H1 (cell line): ENCODE measurements at places on chromosomes 2 and 18.

DNA sequence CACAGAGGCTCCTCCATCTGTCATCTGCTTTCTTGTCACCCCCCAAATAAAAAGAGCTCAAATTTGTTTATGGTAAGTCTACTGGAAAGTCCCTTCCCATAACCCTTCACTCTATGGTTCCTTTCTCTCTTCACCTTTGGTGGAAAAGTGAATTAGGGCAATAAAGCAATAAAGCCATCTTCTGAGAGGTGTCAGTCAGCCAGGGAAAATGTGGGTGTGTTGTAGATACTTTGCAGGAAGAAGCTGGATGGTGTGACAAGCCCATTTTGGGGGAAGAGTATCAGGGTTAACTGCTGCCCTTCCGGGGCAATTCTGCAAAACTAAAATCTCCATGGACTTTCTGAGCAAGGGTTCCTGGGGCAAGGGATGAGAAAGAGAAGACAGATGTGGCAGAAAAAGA, 197.9 kb downstream of the SH3BP4 start:
- no peak for DNase-seq

DNA sequence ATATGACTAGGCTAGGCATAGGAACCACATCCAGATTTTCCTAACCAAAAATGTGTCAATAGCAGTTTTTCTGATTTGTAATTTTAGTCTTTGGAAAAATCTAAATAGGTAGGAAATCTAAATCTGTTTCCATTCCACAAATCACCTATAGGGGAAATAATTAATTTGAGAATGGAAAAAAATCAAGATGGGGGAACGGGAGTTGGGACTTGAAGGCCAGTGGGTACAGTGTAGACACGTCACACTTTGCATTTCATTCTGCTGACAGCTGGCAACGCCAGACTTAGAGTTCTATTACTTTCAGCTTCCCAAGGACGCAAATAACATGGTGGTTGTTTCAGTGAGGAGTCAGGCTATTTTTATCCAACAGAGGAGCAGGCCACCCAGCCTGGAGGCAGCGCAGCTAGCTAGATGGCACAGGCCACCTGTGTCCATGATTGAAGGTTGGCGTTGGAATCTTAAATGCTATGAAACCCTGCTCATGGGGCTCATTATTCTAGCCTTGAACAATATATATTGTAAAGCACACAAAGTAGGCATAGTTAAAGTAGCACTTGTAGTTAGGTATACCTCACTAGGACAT, 23.4 kb downstream of the HNRNPA3 start:
- DNase-seq: no peak

DNA sequence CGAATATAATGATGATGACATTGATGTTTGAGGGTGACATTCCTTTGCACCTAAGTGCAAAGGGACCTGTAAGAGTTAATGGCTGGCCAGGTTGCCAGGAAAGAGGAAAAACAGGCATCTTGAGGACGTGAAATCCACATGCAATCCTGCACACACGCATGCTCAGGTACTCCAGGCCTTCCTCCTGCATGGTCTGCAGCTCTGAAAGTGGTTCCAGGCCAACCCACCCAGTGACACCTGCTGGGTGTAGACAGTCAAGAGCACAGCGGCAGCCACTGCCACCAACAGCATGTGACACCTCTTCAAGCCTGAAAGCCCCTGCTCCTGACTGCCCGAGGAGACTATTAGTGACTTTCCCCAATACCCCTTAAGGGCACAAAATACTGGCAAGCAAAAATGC, 101.6 kb downstream of the PIEZO2 start:
- DNase-seq: no peak

GRCh38 chr2:3142210-3142609, 235.4 kb downstream of the EIPR1 start:
- no peak for DNase-seq

DNA sequence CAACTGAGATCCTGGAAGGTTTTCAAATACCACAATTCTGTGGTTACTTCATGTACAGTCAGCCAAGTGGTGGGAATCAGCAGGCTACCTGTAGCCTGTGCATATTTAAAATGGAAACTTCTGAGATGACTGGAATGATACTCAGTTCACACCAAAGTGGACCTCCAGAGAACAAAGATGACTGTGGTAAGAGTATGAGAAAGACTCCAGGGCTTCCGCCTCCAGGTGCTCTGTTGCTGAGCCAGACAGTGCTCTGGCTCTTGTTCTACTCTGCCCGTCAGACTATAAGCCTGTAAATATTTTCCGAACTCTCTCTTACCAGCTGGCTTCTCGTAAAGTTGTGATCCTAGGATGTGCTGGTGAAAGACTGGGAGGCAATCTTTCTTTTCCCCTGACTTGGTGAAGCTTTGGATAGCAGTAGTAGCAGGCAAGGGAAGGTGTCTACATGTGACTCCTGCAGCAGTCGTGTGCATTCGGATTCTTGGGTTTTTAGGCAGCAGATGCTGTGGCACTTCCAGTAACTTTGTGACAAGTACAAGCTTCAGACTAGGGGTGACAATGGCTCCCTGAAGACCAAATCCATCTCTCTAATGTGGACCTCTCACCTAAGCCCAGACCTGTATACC, 23.1 kb downstream of the ST3GAL5 start:
- no peak for DNase-seq

- no peak for DNase-seq
These were observed 597.8 kb downstream of the DCC start for GRCh38 chr18:52937840-52938239.
